AG04450 (cell line): ENCODE measurements at places on chromosomes 12 and 14.

GRCh38 chr12:107736914-107737313, 24.0 kb downstream of the PRDM4 start:
- DNase-seq = no peak

GRCh38 chr12:14417715-14418114, 52.2 kb downstream of the ATF7IP start:
- DNase-seq = peak; percentile 76

DNA sequence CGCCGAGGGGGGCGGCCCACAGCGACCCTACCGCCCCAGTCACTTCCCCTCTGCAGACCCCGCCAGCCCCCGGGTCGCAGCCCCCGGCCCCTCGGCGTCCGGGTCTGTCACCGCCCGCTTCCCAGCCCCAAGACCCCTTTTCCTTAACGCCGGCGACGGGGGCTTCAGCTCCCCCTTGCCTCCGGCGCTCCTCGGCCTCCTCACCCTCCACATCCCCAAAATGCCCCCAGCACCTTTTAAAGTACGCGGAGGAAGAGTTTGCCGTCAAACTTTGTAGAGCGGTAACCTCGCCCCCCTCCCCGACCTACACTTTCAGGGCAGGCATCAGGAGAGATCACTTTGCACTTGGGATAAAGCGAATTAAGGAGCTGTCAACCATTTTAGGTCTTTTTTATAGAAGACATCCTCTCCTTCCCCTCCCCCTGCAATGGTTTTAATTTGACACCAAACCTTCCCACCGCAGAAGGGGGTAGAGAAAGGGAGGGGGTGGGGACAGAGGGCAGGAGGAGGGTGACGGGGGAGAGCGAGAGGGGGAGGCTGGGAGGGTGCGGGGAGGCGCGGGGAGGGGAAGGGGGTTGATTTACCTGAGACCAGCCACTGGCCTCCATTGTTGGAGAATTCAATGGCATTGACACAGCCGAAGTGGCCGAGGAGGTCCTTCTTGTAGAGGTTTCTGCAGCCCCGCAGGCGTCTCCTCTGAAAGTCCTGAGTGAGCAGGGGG, 578 bp downstream of the DCAF5 start:
- no peak for DNase-seq

- no peak for DNase-seq
These were observed 186.3 kb upstream of the CLEC14A start for GRCh38 chr14:38442208-38442607.

GRCh38 chr14:34691206-34691605, 23.2 kb downstream of the CFL2 start:
- DNase-seq = no peak

- peak; percentile 38 for DNase-seq
These were observed 50.0 kb downstream of the KDM2B start for GRCh38 chr12:121530600-121531355.

GRCh38 chr14:88311780-88312179, 11.3 kb downstream of the KCNK10 start:
- DNase-seq = no peak
